Brain (organoid and tissue), 16 donors: ENCODE measurements at places on chromosomes 2 and 18. TPM values are rescaled to one million over a fixed set of nuclear protein-coding genes. Genes with fewer than 3 reads are reported as not detected.

GRCh38 chr2:109401370-109401769 lies 212.4 kb downstream of the SEPTIN10 start:
- DNase-seq = no peak

GRCh38 chr2:219628986-219629901 lies 1.8 kb downstream of the SLC4A3 start:
- DNase-seq = no peak

- DNase-seq = no peak
Measured at GRCh38 chr18:31983020-31983419, 35.6 kb upstream of the RNF125 start.

- DNase-seq = no peak
Measured at GRCh38 chr2:230929381-230930148, 4.5 kb upstream of the GPR55 start.

DNA sequence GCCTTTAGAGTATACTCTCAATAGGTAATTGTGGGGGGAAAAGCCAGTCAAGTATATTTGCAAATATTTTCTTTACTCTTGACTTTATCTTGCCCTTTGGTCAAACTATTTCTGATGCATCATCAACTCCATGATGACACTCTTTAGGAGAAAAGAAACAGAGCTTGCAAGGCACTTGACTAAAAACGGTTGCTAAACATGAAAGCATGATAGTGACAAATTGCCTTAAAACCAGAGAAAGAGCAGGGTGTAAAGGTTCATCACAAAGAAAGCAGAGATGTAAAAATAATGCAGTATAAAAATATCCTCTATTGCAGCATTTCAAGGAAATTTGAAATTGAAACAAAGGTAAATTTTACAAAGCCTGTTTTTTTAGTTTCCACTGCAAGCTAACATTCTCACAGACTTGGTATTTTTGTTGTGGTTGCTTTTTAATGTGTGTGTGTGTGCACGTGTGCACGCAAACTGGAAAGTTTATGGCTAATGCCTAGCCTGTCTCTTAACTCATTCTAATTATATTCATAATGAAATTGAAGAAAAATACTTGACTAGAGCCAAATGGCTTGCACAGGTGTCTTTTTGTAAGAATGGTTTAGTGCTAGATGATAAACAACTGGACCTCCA lies 503.6 kb downstream of the ARHGAP15 start:
- DNase-seq = no peak

- no peak for DNase-seq
Measured at GRCh38 chr2:105072039-105072438, 34.2 kb downstream of the MRPS9 start.

- no peak for DNase-seq
Measured at GRCh38 chr2:207938886-207939285, 86.4 kb downstream of the PLEKHM3 start.

- no peak for DNase-seq
Measured at GRCh38 chr18:26046419-26047077, 43.9 kb downstream of the SS18 start.

GRCh38 chr2:85673716-85674375 lies 5.8 kb upstream of the SFTPB start:
- no peak for DNase-seq

GRCh38 chr2:165825041-165825440 lies 31.0 kb upstream of the GALNT3 start:
- peak; percentile 46 for DNase-seq

- DNase-seq = peak; percentile 70
Measured at GRCh38 chr2:43898134-43898837, 59.5 kb downstream of the ABCG8 start.

DNA sequence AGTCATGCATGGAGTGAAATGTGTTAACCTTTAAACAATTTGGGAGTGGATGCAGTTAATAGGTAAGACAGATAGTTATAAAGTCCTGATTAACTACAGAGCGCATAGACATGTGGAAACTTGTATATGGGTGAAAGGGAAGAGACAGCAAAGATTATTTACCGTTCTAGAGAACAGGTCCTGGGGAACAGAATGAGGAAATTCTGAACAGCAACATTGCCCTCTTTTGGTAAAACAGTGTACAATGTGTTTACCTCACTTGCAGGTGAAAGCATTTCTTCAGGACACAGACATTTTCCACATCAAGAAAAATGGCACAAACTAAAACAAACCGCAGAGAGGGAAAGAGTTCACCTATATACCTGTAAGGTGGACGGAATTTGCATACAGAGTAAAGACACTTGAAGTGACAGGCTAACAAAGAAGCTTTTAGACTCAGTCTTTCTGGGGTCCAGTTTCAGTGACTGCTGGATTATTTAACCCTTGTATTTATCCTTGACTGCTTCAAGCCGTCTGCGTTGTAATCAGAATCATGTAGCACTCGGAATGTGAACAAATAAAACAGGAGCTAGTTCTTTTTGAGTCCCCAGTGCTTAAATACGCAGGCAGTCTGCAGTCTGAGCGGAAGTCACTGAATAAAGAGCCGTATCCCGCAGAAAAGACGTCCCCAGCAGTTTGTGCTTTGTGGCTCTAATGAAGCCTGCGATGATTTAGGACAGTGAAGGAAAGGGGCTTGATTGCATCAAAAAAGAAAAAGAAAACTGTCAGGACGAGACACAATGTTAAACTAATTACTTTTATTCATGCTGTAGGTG lies 364.8 kb upstream of the GALNT5 start:
- DNase-seq = peak; percentile 92

- DNase-seq = no peak
Measured at GRCh38 chr2:88614497-88615157, 12.6 kb downstream of the EIF2AK3 start.

DNA sequence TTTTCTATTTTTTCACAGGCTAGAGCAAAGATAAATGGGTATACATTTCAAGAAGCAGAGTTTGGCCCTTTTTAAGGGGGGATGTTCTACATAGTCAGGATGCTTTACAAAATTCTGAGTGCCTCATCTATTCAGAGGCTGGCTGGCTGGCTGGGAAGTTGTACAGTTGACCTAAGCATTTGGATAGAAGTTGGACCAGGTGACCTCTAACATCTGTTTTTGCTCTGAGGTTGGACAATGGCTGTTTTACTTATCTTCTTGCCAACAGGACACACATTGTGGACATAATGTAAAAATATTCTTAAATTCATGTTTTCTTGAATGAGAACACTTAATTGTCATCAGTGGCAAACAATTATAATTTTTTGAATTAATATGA lies 205.4 kb downstream of the PTPRM start:
- DNase-seq = no peak

- no peak for DNase-seq
Measured at GRCh38 chr2:127640082-127641072, 5.6 kb upstream of the GPR17 start.

DNA sequence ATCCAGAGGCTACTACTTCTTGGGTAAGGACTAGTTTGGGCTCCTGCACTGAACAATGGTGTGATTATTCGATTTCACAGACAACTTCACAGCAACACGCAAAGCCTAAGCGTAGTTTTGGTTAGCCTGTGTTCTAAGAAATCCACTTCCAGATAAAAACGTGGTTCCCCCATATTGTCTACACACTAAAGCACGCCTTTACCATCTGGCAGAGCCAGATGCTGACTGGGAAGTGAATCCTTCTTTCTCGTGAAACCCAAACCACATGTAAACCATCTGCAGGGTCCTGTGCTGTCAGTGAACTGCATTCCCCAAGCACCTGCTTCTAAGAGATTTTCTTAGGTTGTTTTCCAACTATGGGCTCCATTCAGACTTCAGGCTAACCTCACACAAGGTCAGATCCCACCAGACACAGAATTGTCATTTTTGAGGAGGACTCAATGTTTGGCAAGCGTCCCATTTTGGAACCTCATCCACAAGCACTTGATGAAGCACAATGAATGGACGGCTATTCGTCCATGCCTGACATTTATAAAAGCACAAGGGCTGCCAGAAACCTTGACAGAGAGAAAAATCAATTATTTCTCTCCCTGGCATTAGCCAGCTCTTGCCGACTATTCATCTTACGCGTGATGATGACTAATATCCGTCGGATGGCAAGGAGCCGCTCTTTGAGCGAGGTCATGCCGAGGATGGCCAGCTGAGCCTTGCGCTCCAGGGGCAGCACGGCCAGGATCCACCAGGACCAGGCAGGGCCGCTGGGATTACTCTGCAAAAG lies 38.4 kb downstream of the LONRF2 start:
- no peak for DNase-seq

DNA sequence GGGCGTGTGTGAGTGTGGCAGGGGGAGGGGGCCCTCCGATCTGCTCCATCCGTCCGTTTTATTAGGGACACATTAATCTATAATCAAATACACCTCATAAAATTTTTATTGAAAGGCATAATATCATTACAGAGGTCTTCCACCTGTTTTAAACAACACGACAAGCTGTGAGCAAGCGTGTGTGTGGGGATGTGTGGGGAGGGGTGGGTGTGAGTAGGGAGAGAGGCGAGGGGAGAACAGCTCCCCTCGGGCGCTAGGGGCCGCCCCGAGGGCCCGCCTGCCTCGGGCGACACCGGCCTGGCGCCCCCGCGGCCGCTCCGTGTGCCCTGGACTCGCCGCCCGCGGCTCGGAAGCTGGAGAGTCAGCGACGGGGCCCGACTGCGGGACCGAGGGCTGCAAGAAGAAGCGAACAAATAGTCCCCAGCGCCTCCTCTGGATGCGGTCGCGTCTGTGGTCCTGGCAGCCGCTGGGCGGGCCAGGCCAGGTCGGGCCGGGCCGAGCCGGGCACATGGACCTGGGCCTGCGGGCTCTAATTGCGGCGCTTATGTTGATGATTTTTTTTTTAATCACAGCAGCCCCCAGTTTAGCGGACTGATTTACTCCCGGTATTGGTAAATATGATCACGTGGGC lies 352 bp upstream of the HOXD9 start:
- no peak for DNase-seq

DNA sequence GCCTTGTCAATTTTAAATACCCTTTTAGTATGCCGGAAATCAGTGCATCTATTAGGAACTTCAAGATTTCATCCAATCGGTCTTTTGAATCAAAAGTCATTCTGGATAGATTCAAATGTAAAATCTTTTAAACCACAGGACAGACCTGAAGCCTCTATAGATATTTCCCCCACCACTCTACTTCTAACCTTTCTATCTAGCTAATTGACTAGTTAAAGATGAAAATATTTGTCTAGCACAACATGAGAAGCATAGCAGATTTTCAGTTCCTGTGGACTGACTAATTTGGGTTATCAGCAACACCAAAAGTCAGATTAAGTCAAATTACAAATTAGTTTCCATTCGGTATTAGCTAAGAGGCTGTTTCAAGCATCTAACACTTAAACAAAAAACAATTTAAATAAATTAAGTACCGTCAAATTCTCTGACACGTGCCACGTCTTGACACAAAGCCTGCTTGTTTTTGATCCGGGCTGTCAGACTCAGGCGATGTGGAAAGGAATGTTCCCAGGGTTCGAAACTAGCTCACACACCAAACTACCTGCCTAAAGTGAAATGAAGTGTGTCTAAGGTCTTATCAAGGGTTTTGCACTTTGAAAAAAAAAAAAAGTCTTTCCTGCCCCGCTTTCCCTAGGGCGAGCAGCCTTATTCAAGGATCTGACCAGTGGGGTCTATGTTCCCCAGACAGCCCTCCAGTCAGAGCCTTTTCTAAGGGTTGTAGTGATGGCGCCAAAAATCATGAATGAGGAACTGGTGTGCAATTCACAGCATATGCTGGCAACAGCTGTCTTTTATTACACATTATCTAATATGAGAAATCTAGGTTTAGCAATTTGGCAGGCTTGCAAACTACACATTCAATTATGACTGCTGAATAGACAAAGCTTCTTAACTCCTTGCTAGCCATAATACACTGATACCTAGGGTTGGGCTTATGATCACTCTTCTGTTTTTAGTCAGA lies 4.7 kb downstream of the CYTIP start:
- DNase-seq = peak; percentile 92

- DNase-seq = no peak
Measured at GRCh38 chr2:134648586-134648985, 70.2 kb downstream of the TMEM163 start.

GRCh38 chr2:138432971-138433370 lies 68.6 kb upstream of the SPOPL start:
- no peak for DNase-seq

DNA sequence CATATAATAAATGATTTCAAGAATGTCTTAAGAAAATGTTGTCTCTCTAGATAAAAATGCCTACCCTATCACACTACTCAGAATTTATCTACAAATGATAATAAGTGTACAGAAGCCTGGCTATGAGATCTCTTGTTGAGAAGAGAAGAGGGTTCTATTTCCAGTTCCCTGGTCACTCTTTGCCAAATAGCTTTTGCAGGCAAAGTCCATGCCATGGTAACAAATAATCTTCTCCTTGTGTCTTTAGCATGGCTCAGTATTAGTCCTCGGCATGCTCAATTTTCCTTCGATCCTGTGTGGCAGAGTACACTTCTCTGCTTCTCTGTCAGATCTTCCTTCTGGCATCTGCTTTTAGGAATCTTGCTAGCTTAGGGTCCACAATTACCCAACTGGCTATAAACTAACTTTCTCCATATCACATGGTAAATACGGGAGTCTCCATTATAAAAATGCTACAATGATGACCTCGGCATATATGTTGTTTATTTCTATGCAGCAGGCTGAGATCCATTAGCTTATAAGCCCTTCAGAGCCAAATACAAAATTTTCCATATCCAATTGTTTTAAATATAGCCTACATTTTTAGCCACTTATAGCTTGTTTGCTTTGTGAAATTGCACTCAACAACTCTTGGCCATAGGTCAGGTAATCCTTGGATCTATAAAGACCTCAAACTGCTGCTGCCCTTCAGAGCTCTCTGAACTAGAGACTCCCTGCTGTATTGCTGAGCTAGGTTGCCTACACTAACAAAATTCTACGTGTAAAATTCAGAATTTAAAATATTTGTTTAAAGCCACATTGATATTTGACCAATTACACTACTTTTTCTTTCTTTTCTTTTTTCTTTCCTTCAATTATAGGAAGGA lies 157.5 kb downstream of the FSIP2 start:
- no peak for DNase-seq

- peak; percentile 42 for DNase-seq
Measured at GRCh38 chr2:67516362-67516761, 119.2 kb downstream of the ETAA1 start.

GRCh38 chr2:12931186-12931844 lies 214.6 kb downstream of the TRIB2 start:
- DNase-seq = peak; percentile 70

The CHST9 gene
- polyA plus RNA-seq = 0.20 TPM

The TCF4 gene
- 29.3 TPM for polyA plus RNA-seq

The AKAIN1 gene
- polyA plus RNA-seq = not detected

The ANKRD39 gene
- 20.7 TPM for polyA plus RNA-seq

The DGUOK gene
- polyA plus RNA-seq = 105 TPM
